ENCODE measurements at places on chromosomes 3 and 15. TPM values are rescaled to one million over a fixed set of nuclear protein-coding genes. Genes with fewer than 3 reads are reported as not detected.

The FBLN2 gene
- 15.9 TPM for total RNA-seq

The ATP13A5 gene
- total RNA-seq, result not detected

The TTLL13 gene
- not detected for total RNA-seq

The BFSP2 gene
- not detected for total RNA-seq

The GAP43 gene
- 0.50 TPM for total RNA-seq

The ABCF3 gene
- 29.9 TPM for total RNA-seq

The EFCC1 gene
- total RNA-seq, result not detected

The HRG gene
- total RNA-seq, result not detected

The SHF gene
- 1.3 TPM for total RNA-seq

The SERF2 gene
- 1,279 TPM for total RNA-seq

The TMEM207 gene
- total RNA-seq, result not detected

The VEPH1 gene
- 25.9 TPM for total RNA-seq

The OR5K2 gene
- total RNA-seq, result not detected

The FBXO40 gene
- total RNA-seq, result not detected

The CCR3 gene
- total RNA-seq, result not detected

The TBC1D2B gene
- 12.9 TPM for total RNA-seq

The GOLGA6D gene
- total RNA-seq, result not detected

The ASTE1 gene
- 4.8 TPM for total RNA-seq

The ARRDC4 gene
- 6.5 TPM for total RNA-seq

The GOLGA8J gene
- not detected for total RNA-seq

The MOBP gene
- not detected for total RNA-seq

The REC114 gene
- total RNA-seq, result not detected

The NSMCE3 gene
- 10.1 TPM for total RNA-seq

The WDR5B gene
- 3.7 TPM for total RNA-seq

The DOCK3 gene
- under 0.01 TPM for total RNA-seq

The PXYLP1 gene
- total RNA-seq, result 5.5 TPM

The THAP10 gene
- total RNA-seq, result 7.1 TPM

The SOX14 gene
- total RNA-seq, result not detected

The SERPINI2 gene
- total RNA-seq, result not detected

The ZNF639 gene
- total RNA-seq, result 35.1 TPM

The IQCH gene
- 1.9 TPM for total RNA-seq

The CCDC13 gene
- 1.2 TPM for total RNA-seq

The CLEC3B gene
- total RNA-seq, result 23.4 TPM

The SLC22A14 gene
- not detected for total RNA-seq

The SV2B gene
- not detected for total RNA-seq

The NRROS gene
- total RNA-seq, result under 0.01 TPM

The CFAP91 gene
- total RNA-seq, result 0.50 TPM

The GLDN gene
- 0.30 TPM for total RNA-seq

The PLSCR4 gene
- total RNA-seq, result 4.6 TPM

The GOLGA6B gene
- not detected for total RNA-seq

The DPPA2 gene
- not detected for total RNA-seq

The DAZL gene
- not detected for total RNA-seq

The TRIM42 gene
- not detected for total RNA-seq

The ALS2CL gene
- 0.17 TPM for total RNA-seq

The SEMA6D gene
- 1.8 TPM for total RNA-seq

The CSTA gene
- 1.0 TPM for total RNA-seq

The ZBED2 gene
- not detected for total RNA-seq
